ENCODE measurements at places on chromosomes 16 and 17.

DNA sequence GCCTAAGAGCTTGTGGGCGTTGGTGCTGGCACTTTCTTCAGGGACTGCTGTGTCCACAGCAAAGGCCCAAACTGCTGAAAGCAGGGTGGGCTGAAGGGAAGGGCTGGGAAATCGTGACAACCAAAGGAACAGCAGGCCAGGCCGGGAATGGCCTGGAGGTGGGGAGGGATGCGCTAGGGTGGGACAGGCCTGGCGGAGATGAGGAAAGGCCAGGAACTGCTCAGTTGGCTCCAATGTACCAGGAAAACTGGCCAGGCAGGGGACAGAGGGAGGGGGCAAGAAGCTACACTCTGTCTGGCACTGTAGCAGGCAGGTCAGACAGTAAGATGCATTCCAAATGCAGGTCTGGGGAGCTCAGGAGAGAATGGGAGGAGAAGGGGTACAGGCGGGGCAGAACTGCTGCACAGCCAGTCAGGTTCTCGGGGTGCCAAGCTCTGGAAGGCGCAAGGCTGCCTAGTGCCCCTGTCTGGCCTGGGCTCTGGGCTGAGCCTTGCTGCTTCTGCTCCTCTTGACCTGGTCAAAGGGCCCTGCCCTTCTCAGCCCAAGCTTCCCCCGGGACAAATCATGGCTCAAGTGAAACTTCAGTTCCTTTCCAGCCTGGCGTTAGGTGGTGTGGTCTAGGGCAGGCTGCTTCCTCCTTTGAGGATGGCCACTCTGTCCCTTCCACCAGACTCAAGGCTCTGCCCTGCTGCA is 7.3 kb downstream of the PNMT start:
- DNase-seq, result no peak

GRCh38 chr16:48168075-48168474 is 12.3 kb upstream of the ABCC12 start:
- DNase-seq, result no peak

DNA sequence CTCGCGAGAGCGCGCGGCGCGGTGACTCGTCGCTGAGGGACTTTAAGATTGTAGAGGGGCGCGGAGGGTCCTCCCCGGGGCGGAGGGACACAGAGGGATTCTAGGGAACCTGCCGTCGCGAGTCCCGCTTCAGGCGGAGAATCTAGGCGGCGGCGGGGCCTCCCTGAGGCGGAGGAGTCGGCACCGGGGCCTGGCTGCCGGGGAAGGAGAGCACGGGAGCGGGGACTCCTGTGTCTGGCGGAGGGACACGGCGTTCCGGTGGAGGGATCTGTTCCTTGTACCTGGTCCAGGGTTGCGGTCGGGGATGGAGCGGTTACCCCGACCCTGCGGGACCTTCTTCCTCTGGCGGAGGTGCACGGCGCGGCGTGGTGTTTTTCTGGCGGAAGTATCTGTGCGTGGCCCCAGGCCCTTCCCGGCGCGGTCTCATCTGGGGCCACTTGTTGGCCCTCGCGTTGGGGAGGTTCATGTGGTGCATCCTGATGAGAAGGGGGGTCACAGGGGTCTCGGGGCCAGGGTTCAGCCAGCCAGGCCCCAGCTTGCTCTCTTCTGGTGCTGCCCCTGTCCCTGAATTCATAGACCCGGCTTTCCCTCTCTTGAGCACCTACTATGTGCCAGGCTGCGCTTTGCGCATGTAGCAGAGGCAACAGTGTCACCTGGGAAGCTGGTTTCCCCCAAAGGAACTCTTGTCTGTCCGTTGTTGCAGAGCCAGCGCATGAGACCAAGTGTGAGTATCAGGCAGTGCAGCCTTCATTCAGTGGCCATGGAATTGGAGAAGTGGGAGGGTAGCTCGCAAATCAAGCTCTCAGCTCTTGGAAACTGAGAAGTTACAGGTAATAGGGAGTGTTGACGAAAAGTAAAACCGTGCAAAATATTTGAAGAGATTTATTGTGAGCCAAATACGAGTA is 563 bp upstream of the ZKSCAN2 start:
- DNase-seq, result peak; percentile 70

DNA sequence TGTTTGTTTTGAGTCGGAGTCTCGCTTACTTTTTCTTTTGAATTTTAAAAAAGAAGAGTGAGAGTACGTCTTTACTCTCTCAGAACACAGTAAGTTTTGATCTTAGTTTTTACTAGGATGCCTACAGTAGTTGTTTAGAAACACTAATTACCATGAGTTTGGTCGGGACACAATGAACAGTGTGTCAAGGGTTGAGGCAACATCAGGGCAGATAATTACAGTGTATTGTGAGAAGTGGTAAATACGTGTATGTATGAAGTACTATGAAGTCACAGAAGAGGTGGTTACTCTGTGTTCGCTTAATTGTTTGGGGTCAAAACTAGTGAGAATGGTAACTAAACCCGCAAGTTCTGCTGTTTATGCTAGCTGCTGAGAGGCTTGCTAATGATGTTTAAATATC is 18.2 kb downstream of the PAFAH1B1 start:
- DNase-seq, result no peak

- DNase-seq, result no peak
Observed at GRCh38 chr17:58436805-58437239, 19.5 kb upstream of the RNF43 start.

DNA sequence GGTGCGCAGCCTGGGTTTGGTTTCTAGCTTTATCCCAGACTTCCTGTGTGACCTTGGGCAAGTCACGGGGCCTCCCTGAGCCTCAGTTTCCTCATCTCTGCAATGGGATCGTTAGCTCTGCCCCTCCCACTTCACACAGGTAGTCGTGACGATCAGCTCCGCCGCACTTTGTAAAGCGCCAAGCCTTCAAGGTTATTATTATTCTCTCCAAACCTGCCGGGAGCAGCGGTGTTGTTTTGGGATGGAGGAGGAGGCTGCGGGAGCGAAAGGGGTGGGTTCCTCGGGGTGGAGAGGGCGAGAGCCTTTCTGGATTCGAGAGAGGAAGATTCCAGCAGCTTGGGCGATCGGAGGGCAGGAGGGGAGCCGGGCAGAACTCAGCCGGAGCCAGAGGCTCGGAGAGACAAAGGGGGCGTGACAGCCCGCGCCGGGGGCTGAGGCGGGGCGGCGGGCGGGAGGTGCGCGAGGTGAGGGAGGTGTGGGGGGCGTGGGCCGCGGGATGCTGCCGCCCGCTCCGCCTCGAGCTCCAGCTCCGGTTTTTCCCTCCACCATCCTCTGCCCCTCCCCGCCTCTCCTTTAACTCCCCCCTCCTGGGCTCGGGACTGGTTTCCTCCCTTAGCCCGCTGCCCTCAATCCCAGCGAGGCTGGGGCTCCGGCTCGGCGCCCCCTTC is at the start of gene EFNB3:
TSS of gene EFNB3 (plus strand) at position 602 of the 668 bp plus-strand sequence. CDS start 397 bp downstream, outside the sequence.
- DNase-seq, result peak; percentile 25

DNA sequence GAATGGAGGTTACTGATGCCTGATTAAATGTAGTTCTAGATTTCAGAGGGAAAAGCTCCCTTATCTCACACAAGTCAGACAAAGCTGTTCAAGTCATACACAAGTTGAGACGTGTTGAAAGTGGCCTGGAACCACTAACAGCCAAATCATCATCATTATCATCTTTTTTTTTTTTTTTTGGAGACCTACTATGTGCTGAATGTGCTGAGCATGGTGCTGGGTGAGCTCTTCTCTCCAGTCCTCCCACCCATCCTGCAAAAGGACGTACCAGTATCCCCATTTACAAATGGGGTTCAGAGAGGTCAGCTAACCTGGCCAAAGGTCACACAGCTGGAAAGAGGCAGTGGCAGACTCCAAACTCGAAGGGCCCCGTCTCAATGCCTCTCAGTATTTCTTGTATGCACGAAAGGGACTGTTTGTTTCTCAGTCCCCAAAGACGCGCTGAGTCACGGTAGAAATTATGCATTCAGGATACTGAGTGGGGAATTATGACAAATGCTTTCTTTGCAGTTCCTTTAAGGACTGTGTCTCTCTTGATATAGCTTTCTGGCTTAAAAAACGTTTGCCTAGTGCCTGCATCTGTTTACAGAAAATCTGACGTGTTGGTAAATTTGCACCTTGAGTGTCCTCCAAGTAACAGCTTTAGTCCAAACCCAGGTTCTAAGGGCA is 235.5 kb downstream of the XYLT1 start:
- DNase-seq, result no peak

GRCh38 chr16:1832838-1833454 is 5.9 kb downstream of the FAHD1 start:
- no peak for DNase-seq

GRCh38 chr17:55740511-55741355 is 10.1 kb upstream of the PCTP start:
- DNase-seq, result no peak

- no peak for DNase-seq
Observed at GRCh38 chr17:73455050-73455687, 143.4 kb upstream of the CDC42EP4 start.

DNA sequence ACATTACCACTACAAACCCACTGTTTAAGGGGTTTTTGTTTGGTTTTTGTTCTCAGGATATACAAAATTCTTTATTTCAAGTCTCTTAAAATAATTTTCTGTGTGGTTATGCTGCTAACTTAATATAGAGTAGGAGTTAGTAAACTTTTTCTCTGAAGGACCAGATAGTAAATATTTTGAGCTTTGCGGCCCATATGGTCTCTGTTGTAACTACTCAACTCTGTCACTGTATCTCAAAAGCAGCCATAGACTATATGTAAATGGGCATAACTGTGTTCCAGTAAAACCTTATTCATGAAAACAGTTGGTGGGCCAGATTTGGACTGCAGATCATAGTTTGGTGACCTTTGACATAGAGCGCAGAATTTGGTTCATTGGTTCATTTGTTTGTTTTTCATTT is 7.2 kb downstream of the TANGO6 start:
- DNase-seq, result no peak

DNA sequence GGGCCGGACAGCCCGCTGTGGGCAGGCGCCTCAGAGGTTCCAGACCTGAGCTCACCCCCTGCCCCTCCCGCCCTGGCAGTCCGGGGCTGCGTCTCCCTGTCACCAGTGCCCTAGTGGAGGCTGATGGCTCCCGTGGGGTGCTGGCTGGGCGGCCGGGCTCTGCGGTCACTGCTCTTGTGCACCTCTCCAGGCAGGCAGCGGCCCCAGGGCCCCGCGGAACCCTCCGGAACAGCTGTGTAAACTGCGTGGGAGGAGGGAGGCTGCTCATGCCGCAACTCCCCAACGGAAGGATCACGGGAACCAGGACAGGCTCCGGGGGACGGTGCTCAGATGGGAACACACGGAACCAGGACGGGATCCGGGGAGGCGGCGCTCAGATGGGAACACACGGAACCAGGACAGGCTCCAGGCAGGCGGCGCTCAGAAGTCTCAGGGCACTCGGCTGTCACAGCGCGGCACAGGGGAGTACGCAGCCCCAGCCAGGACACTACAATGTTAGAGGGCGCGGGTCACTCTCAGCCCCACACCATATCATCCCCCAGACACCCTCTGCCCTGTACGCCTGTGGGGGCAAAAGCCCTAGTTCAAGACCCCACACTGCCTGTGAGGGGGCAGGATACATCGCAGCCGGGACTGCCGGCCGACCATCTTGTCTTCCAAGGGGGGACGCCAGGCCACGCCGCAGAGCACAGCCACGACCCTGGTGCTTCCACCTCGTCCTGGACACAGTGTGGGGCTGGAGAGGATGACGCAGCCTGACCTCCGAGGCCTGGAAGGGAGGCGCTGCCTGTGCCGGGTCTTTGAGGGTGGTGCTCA is 74.0 kb upstream of the GNG13 start:
- no peak for DNase-seq

GRCh38 chr17:35407531-35407930 is 24.8 kb downstream of the SLFN12 start:
- DNase-seq, result no peak

DNA sequence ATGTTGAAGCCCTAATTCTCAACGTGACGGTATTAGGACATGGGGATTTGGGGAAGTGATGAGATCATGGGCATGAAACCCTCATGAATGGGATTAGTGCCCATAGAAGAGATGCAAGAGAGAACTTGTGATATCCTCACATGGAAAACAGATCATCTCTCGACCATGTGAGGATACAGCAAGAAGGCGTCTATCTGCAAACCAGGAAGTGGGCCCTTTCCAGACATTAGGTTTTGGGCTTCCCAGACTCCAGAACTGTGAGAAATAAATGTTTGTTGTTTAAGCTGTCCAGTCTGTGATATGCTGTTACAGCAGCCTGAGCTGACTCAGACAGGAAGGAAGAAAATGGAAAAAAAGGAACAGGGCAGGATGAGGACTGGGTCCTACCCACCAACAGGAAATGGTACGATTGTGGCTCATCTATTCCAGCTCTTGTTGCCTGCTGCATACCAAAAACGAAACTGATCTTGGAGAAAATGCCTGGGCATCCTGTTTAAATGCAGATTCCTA is 21.9 kb upstream of the SSTR2 start:
- no peak for DNase-seq

- DNase-seq, result no peak
Observed at GRCh38 chr17:60959011-60959410, 281.4 kb downstream of the BCAS3 start.

GRCh38 chr17:58786586-58787295 is 31.1 kb downstream of the PPM1E start:
- DNase-seq, result no peak

GRCh38 chr17:9266031-9266680 is 244.8 kb downstream of the NTN1 start:
- DNase-seq, result no peak

DNA sequence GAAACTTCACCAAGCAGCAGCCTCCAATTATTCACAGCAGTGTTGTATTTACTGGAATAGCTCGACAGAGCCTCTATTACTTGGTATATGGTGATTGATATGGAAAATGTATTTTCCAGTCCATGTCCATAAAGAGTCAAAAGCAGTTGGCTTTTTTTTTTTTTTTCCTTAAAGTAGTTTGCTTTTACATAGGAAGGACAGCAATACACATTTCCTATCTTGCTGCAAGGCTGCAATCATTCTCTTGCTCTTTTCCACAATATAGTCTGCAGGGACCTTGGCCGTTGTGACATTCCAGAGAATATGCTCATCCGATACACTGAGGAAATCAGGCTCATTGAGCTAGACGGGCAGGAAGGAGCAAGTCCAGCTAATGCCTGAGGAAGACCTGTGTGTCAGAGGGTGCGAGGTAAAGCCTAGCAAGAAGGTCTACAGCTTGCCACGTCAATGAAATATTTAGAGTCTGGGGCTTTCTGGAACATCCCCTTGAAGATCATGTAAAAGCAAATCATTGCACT is 131.1 kb downstream of the ENGASE start:
- no peak for DNase-seq

DNA sequence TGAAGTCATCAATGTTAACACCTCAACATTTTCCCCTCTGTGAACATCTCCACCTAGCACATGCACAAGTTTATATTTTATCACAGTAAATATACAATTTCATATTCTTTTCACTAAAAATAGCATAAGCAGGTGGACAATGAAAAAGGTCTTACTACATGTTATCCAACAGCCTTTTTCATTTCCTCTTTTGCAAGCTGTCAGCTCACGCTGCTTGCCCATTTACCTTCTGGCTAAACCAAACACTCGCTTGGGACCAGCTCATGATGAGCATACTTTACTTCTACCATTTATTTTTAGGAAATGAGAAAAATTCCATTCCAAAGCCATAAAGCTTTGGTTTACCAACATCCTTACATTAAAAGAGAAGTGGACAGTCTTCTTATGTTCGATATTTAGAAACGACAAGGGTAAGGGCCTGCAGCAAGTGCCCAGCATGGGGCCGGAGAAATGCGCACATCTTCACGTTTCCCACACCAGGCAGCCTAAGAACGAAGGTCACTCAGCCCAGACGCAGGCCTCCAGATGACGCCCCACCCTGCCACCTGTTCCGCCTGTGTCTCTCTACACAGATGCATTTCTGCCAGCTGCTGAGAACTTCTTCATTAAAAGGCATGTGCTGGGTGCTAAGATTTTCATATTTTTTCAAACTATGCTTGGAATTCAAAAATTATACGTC is 13.9 kb downstream of the SNN start:
- no peak for DNase-seq

GRCh38 chr17:40122136-40122998 is 596 bp downstream of the MSL1 start:
- no peak for DNase-seq

GRCh38 chr16:2898831-2899563 is 12.7 kb upstream of the FLYWCH1 start:
- no peak for DNase-seq
